ENCODE measurements at places on chromosomes 2 and 18. TPM values are rescaled to one million over a fixed set of nuclear protein-coding genes. Genes with fewer than 3 reads are reported as not detected.

- no peaks in the 10 kb centered on the region for H3K27me3 ChIP-seq
- peaks cover 2% of the 10 kb centered on the region for H3K4me1 ChIP-seq
- no peak for DNase-seq
Observed at GRCh38 chr2:188085421-188085820, 206.3 kb upstream of the GULP1 start.

- no peaks in the 10 kb centered on the region for H3K27me3 ChIP-seq
- H3K27ac ChIP-seq: no peak overlapping the region
- DNase-seq: no peak
- no peaks in the 10 kb centered on the region for H3K36me3 ChIP-seq
Observed at GRCh38 chr2:49005261-49005660, 149.1 kb downstream of the FSHR start.

GRCh38 chr2:49490710-49491109 is 336.4 kb upstream of the FSHR start:
- H3K4me1 ChIP-seq: no peaks in the 10 kb centered on the region
- no peaks in the 10 kb centered on the region for H3K27me3 ChIP-seq
- no peak for DNase-seq
- H3K4me3 ChIP-seq: no peak overlapping the region
- no peak overlapping the region for H3K27ac ChIP-seq

- H3K27me3 ChIP-seq: no peaks in the 10 kb centered on the region
- DNase-seq: no peak
- H3K36me3 ChIP-seq: no peaks in the 10 kb centered on the region
- H3K4me1 ChIP-seq: peaks cover 9% of the 10 kb centered on the region
- no peak overlapping the region for H3K4me3 ChIP-seq
- H3K27ac ChIP-seq: no peak overlapping the region
Observed at GRCh38 chr18:44824884-44825283, 144.2 kb downstream of the SETBP1 start.

GRCh38 chr18:35743916-35744315 is 162.4 kb downstream of the GALNT1 start:
- H3K4me1 ChIP-seq: no peaks in the 10 kb centered on the region
- H3K27me3 ChIP-seq: no peaks in the 10 kb centered on the region
- H3K36me3 ChIP-seq: no peaks in the 10 kb centered on the region
- DNase-seq: no peak

DNA sequence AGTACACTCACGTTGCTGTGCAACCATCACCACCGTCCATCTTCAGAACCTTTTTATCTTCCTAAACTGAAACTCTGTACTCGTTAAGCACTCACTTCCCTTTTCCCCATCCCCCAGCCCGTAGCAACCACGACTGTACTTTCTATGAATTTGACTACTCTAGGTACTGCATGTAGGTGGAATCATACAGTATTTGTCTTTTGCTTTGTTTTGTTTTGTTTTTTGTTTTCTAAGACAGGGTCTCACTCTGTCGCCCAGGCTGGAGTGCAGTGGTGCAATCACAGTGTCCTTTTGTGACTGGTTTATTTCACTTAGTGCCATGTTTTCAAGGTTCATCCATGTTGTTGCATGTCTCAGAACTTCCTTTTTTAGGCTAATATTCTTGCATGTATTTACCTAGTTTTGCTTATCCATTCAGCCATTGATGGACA is 7.0 kb upstream of the TYMS start:
- no peaks in the 10 kb centered on the region for H3K36me3 ChIP-seq
- H3K27ac ChIP-seq: no peak overlapping the region
- no peaks in the 10 kb centered on the region for H3K4me1 ChIP-seq
- H3K27me3 ChIP-seq: no peaks in the 10 kb centered on the region

- no peaks in the 10 kb centered on the region for H3K36me3 ChIP-seq
- no peak overlapping the region for H3K27ac ChIP-seq
- peaks cover 31% of the 10 kb centered on the region for H3K27me3 ChIP-seq
- no peak overlapping the region for H3K4me3 ChIP-seq
Observed at GRCh38 chr2:170707821-170708795, 7.0 kb upstream of the SP5 start.

- no peaks in the 10 kb centered on the region for H3K4me1 ChIP-seq
- no peak for DNase-seq
- H3K27me3 ChIP-seq: no peaks in the 10 kb centered on the region
- no peak overlapping the region for H3K27ac ChIP-seq
Observed at GRCh38 chr2:9715238-9715637, 84.4 kb upstream of the YWHAQ start.

Gene ERFE
- total RNA-seq: 1.5 TPM

Gene ITGA4
- total RNA-seq: 57.5 TPM

- H3K36me3 ChIP-seq: no peaks in the 10 kb centered on the region
- no peaks in the 10 kb centered on the region for H3K27me3 ChIP-seq
- no peaks in the 10 kb centered on the region for H3K4me1 ChIP-seq
- H3K27ac ChIP-seq: no peak overlapping the region
Observed at GRCh38 chr2:179438654-179439053, 174.0 kb upstream of the SESTD1 start.

Gene SERPINB10
- not detected for total RNA-seq

DNA sequence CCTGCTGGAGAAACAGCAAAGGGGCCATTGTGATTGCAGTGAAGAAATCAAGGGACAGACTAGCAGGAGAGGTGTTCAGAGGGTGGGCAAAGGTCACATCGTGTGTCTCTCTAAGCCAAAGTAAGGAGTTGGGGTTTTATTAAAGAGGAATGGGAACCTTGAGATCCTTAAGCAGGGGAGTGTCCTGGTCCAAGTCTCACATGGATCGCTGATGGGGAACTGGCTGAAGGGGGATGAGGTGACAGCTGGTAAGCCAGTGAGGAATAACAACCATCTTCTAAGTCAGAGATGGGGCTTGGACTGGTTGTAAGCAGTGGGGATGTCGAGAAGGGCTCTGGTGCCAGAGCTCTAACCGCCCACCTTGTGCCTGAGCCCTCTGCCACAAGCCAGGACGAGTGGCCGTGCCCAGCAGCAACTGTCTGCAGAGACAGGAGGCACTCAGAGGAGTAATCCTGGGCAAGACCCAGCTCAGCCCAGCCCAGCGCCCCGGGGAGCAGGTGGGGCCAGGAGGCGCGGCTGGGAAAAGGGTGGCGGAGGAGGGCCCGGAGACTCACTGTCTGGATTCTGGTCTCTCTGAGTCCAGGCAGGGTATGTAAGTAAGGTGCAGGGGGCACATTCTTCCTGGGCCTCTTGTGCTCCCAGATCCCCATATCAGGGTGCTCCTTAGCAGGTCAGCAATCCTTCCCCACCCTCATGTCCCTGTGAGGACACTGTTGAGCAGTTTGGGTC is 13.7 kb downstream of the WNT10A start:
- no peaks in the 10 kb centered on the region for H3K36me3 ChIP-seq
- peaks cover 55% of the 10 kb centered on the region for H3K27me3 ChIP-seq
- no peak overlapping the region for H3K27ac ChIP-seq
- no peak for DNase-seq
- no peak overlapping the region for H3K4me3 ChIP-seq

Gene TDRD15
- not detected for total RNA-seq

DNA sequence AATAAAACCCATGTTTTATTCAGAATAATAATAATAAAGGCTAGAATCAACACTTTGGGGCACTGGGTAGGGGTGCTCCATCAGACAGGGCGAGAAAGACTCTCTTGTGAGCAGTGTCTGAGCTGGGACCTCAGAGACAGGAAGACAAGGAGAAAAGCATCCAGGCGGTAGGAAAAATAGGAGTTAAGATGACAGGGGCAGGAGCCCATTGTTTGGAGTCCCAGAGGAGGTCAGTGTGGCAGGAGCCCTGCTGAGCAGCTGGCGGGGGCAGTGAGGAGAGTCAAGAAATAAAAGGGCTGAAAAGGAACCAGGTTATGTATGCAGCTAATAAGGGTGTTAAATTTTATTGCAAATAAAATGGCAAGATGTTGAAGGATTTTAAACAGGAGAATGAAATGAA is 457.4 kb downstream of the FBXO15 start:
- no peaks in the 10 kb centered on the region for H3K36me3 ChIP-seq
- H3K4me1 ChIP-seq: peaks cover 8% of the 10 kb centered on the region
- peak overlapping the region; percentile 92 for H3K27ac ChIP-seq

DNA sequence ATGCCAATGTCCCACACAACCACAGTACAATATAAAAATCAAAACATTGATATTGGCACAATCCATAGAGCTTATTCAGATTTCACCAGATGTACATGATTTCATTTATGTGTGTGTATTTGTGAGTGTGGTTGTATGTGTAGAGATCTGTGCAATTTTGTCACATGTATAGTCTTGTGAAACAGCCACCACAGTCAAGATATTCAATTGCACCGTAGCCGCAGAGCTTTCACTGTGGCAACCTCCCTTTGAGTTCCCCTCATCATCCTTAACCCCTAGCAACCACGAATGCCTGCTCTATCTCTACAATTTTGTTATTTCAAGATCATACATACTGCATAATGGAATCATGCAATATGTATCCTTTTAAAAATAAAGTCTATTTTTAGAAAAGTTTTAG is 391.3 kb downstream of the SETBP1 start:
- no peak overlapping the region for H3K4me3 ChIP-seq
- no peak overlapping the region for H3K27ac ChIP-seq
- no peaks in the 10 kb centered on the region for H3K36me3 ChIP-seq
- no peaks in the 10 kb centered on the region for H3K27me3 ChIP-seq
- DNase-seq: no peak

GRCh38 chr2:133591164-133591563 is 22.9 kb upstream of the NCKAP5 start:
- H3K27ac ChIP-seq: no peak overlapping the region
- peak; percentile 70 for DNase-seq
- no peak overlapping the region for H3K4me3 ChIP-seq

DNA sequence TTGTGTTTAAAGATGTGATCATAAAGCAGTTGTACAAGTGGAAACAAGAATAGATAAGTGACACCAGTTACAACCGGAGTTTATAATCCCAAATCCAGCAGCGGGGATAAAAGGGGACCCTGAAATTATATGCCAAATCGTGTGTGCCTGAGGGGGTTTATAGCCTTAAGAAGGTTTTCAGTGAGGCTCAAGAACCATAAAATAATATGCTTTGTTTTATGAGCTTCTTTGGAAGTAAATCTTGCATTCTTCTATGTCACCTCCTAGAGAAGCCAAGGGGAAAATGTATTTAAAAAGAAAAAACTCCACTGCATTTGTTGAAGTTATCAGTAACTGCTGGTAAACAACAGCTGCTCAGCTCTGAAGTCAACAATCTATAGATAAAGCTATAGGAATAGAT is 25.8 kb upstream of the MAP3K20 start:
- H3K27ac ChIP-seq: peak overlapping the region; percentile 71
- H3K36me3 ChIP-seq: no peaks in the 10 kb centered on the region
- DNase-seq: no peak
- no peak overlapping the region for H3K4me3 ChIP-seq
- H3K27me3 ChIP-seq: no peaks in the 10 kb centered on the region

DNA sequence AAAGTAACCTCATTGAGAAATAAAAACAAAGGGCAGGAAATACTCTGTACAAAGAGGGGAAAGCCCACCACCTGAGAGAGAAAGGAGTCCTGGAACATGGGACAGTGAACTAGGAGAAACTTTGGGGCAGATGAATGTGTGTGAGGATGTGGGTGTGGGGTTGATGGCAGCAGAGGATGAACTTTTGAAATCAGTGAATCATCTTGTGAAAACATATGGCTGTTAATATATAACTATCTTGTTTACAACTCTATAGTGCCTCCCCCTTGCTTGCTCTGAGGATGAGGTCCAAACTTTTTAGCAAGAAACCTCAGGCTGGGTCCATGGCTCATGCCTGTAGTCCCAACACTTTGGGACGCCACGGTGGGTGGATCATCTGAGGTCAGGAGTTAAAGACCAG is 171.8 kb upstream of the LHCGR start:
- H3K4me1 ChIP-seq: no peaks in the 10 kb centered on the region

Gene CFC1
- not detected for total RNA-seq

Gene MAPK4
- under 0.01 TPM for total RNA-seq

- H3K27me3 ChIP-seq: no peaks in the 10 kb centered on the region
- DNase-seq: no peak
- H3K36me3 ChIP-seq: no peaks in the 10 kb centered on the region
- no peak overlapping the region for H3K27ac ChIP-seq
- no peaks in the 10 kb centered on the region for H3K4me1 ChIP-seq
Observed at GRCh38 chr2:117704818-117705217, 109.7 kb upstream of the DDX18 start.

Gene CCDC85A
- total RNA-seq: not detected

Gene CRYGB
- total RNA-seq: not detected

GRCh38 chr2:109457366-109457765 is 156.4 kb downstream of the SEPTIN10 start:
- H3K36me3 ChIP-seq: peaks cover 5% of the 10 kb centered on the region
- H3K4me1 ChIP-seq: no peaks in the 10 kb centered on the region
- no peaks in the 10 kb centered on the region for H3K27me3 ChIP-seq
- H3K4me3 ChIP-seq: no peak overlapping the region
- no peak overlapping the region for H3K27ac ChIP-seq

DNA sequence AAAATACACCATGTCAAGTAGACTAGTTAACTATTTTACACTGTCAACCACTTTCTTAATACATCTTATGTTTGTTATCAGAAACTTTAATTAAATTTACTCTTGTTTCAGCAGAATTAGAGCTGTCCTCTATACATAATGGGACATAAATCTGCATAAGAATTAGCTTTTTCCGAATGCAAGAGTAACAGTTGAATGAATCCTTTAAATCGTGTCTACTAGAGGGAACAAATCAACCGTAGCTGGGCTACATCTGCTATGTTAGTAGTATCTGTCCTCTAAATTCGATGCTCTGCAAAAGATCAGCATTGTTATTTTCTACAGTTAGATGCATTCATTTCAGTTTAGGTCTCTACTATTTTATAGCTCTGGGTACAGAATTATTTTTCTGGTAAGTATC is 1090.6 kb downstream of the DPP10 start:
- DNase-seq: no peak
- no peaks in the 10 kb centered on the region for H3K4me1 ChIP-seq
- H3K27ac ChIP-seq: no peak overlapping the region
- H3K27me3 ChIP-seq: no peaks in the 10 kb centered on the region

All from fibroblast of lung (primary cell).